ENCODE measurements at places on chromosomes 4 and X. TPM values are rescaled to one million over a fixed set of nuclear protein-coding genes. Genes with fewer than 3 reads are reported as not detected.

DNA sequence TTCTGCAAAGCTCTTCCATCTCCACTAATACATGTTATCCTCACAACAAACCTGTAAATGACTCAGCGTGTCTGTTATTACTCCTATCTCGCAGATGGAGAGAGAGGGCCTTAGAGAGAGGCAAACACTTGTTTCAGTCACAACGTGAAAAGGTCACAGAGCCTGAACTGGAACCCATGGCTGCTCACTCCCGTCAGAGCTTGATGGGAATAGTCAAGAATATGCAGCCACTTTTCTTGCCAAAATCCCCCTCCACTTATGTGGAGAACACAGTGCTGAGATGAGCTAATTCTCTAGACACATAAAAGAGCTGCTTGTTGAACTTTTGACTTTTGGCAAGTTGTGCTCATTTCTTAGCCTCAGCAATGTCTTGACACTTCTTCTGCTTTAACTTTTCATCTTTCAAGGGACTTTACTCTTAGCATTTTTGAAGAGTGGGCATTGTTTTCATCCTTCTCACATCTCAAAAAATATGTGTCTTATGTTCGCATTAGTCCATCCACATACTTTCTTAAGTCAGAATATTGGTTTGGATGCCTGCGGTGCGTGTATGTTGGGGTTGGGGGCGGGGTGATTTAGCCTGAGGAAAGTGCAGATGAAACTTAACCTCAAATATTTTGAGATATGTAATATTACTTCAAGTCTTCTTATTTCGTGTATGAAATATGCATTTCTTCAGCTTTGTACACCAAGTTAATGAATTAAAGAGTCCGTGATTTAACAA is 69.2 kb downstream of the SYNPO2 start:
- no peak overlapping the region for H3K27ac ChIP-seq
- no peak overlapping the region for H3K4me3 ChIP-seq
- DNase-seq = no peak
- peaks cover 9% of the 10 kb centered on the region for H3K4me1 ChIP-seq
- no peaks in the 10 kb centered on the region for H3K36me3 ChIP-seq

GRCh38 chr4:7648544-7649395 is 214.0 kb upstream of the PSAPL1 start:
- H3K4me3 ChIP-seq = no peak overlapping the region
- no peaks in the 10 kb centered on the region for H3K36me3 ChIP-seq
- H3K27ac ChIP-seq = peak overlapping the region; percentile 87
- DNase-seq = no peak
- no peaks in the 10 kb centered on the region for H3K27me3 ChIP-seq
- H3K4me1 ChIP-seq = peaks cover 85% of the 10 kb centered on the region

DNA sequence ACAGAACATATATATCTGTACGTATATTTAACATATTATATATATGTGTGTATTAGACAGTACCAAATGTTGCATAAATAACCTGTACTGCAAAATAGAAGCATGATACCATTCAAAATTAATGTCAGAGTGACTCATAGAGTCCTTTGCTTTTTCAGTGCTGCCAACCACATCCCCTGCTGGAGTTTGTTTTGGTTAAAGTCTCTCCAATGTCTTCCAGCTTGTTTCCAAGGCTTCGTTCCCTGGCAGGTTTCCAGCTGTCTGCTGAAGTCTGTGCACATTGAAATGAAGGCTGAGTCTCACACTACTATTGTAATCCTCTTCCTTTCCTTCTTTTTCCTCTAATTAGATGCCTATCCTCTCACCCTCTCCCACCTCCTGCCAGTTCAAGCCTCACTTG is 14.9 kb downstream of the NRK start:
- no peak overlapping the region for H3K4me3 ChIP-seq
- H3K27ac ChIP-seq = no peak overlapping the region
- H3K27me3 ChIP-seq = no peaks in the 10 kb centered on the region
- DNase-seq = peak; percentile 52
- H3K36me3 ChIP-seq = no peaks in the 10 kb centered on the region

DNA sequence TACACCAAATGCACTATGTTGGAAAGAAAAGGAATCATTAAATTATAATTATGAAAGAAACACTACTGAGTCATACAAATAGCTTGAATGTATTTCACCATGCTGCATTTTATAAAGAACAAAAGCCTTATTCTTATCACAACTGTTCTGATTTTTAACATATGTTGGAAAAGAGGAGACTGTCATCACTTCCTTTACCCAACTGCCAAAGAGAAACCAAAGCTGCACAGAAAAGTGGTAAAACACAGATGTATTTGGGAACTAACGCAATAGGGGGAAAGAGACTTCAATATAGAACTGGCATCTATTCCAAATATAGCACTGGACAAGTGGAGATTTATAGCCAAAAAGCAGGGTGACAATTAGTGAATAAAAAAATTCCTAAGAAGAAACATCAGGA is 181.0 kb downstream of the SPANXN3 start:
- H3K27ac ChIP-seq = no peak overlapping the region
- no peak overlapping the region for H3K4me3 ChIP-seq
- no peak for DNase-seq
- no peaks in the 10 kb centered on the region for H3K36me3 ChIP-seq

- no peaks in the 10 kb centered on the region for H3K36me3 ChIP-seq
- no peak overlapping the region for H3K27ac ChIP-seq
- H3K4me1 ChIP-seq = no peaks in the 10 kb centered on the region
- no peak for DNase-seq
- no peak overlapping the region for H3K4me3 ChIP-seq
- no peaks in the 10 kb centered on the region for H3K27me3 ChIP-seq
Observed at GRCh38 chr4:133000012-133000411, 149.1 kb upstream of the PCDH10 start.

- no peaks in the 10 kb centered on the region for H3K4me1 ChIP-seq
- H3K27me3 ChIP-seq = no peaks in the 10 kb centered on the region
- DNase-seq = no peak
Observed at GRCh38 chr4:159937595-159937994, 834.7 kb downstream of the RAPGEF2 start.

- H3K27ac ChIP-seq = peak within 1 kb of the TSS; percentile 87
- no peaks in the 10 kb centered on the region for H3K27me3 ChIP-seq
- DNase-seq = peak; percentile 87
- no peaks in the 10 kb centered on the region for H3K36me3 ChIP-seq
- peaks cover 18% of the 10 kb centered on the region for H3K4me1 ChIP-seq
Observed at GRCh38 chr4:109729718-109730618, at the start of gene PLA2G12A. Gene PLA2G12A (minus strand): TSS chr4:109730070. CDS start chr4:109729809, 261 bp downstream.

The CXXC4 gene
- total RNA-seq = 1.3 TPM

The MAGEB2 gene
- total RNA-seq = not detected

The MAGEA11 gene
- not detected for total RNA-seq

Data from left lung (tissue), 14 donors.